ENCODE measurements at places on chromosomes 12 and 14.

DNA sequence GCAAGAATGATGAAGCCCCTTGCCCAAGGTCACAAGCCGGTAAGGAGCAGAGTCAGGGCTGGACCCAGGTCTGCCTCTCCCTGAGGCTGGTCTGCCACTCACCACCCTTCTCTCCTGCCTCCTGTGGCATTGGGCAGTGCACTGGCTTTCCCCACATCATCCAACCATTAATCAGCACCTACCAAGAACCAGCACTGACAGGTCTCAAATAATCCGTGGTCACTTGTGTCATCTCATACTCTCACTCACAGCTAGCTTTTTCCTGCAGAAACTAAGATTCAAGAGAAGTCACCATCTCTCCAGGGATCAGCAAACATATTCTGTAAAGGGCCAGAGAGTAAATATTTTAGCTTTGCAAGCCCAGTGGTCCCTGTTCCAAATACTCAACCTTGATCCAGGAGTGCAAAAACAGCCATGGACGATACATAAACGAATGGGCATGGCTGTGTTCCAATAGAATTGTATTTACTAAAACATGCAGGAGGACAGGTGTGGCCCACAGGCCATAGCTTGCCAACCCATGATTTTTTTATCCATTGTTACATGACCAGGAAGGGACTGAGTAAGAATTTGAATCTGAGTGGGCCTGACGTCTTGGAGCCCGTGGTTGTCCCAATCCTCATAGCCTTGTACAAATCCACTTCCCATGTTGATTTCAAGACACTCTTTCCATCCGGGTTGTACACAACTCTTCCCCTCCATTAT, 374.2 kb downstream of the BCL11B start:
- DNase-seq: no peak

DNA sequence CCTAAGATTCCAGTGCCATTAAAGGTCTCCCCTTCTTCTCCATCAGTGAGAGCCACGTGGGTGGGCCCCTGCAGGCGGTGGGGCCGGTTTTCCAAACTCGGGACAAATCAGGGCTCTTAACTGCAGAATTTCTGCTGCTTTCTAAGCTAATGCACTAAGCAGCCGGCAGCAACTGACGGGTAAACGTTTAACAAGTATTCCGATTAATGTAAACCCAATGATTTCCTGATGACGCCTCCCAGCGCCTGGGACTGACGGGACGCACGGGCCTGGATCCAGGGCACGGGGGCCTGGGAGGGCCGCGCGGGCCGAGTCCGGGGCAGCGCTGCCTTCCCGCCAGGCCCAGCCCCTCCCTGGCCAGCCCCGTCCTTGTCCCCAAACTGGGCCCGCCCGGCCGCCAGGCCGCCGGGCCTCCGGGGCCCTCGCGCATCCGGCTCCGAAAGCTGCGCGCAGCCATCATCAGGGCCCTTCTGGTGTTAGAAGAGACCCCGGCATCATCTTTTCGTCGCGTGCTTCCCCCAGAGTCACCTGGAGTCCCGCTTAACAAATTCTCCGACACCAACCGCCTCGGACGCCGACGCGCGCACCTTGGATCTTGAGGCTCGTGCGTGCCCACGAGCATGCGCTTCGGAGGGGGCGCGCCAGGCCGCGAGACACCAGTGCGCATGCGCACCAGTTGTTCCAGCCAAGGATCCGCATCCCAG, at the start of gene MLH3:
Gene MLH3, minus strand, starts transcription at position 616 of the 704 bp plus-strand sequence. CDS start 1,812 bp downstream, outside the sequence.
- DNase-seq: peak; percentile 84

GRCh38 chr12:46358791-46359666, 13.5 kb downstream of the SLC38A2 start:
- no peak for DNase-seq

- no peak for DNase-seq
These were observed 82.0 kb upstream of the ESRRB start for GRCh38 chr14:76293923-76294322.

DNA sequence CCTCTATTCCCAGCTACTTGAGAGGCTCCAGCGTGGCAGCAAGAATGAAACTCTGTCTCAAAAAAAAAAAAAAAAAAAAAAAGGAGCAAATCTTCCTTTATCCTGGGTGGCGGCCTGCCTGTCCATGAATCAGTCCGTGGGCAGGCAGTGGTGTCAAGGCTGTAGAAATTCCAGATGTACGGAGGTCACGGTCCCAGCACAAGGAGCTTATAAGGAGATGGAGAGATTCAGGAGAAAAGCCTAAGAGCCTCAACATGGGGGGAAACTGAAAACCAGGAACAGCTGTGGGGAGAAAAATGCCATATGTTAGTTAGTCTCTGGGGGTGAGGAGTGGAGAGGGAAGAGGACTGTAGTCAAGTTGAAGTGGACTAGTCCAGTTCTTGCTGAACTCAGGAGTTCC, 130.5 kb upstream of the CRY1 start:
- DNase-seq: no peak

DNA sequence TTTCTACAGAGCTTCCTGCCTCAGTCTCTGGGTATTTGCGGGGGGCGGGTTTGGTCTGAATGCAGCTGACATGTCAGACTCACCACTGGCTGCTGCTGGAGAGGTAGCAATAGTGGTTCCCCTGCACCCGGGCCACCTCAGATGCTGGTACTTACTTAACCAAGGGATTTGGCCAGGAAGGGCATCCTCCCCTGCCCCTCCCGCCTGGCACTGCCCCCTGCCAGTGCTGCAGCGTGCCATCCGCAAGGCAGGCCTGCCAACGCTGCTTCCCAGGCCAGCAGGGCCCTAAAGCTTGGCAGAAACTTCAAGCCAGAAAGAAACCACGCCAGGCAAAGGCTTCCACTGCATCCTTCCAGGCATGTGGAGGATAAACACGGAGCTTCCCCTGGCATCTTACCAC, 22.1 kb downstream of the RAB35 start:
- DNase-seq: no peak

DNA sequence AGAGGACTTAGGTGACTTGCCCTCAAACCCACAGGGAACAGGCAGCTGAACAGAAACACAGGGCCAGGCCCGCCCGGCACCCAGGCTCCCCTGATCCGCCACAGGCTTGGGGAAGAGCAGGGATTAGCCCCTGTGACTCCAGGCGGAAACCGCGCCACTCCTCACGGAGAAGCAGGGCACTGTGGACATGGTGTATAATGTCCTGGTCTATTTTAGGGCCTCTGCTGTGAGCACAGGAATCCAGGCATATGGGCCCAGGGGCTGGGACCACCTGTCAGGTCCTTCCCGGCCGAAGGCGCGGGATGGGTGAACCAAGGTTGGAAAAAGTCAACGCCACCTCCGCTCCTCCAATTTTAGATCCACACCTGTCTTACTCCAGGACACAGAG, 34.6 kb upstream of the MEG3 start:
- no peak for DNase-seq

- no peak for DNase-seq
These were observed 11.9 kb downstream of the SPPL3 start for GRCh38 chr12:120892265-120892664.

DNA sequence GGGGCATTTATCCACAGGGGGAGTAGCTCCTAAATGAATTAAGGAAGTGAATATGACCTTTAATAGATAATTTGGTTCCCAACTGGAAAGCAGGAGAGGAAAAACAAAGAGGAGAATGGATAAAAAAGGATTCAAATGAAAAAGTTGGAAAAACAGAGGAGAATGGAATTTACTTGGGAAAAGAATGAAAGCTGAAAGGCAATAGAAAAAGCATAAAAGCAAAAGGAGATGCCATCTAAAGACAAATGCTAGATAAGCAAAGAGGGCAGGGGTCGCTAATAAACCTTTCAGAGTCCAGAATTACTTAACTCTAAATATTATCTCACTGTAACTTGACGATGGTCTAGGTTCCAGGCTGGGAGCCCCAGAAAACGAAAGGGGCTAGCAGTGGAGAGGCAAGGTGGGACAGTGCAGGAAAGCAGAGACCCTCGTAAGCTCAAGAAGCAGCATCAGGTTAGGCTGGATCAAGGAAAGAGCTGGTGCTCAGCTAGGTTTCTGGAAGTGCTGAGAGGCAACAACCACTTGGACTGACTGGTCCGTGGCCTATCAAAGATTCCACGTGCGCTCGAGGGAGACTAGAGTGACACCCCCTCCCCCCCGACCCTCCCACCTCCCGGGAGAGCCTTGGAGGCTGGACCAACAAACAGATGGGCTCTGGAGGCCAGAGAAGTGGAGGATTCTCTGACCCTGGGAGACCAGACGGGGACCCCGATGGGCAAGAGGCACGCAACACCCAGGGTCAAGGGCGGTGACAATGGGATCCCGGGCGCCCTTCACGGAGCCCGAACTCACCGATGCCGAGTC, 1.2 kb downstream of the SLC2A13 start:
- peak; percentile 15 for DNase-seq

DNA sequence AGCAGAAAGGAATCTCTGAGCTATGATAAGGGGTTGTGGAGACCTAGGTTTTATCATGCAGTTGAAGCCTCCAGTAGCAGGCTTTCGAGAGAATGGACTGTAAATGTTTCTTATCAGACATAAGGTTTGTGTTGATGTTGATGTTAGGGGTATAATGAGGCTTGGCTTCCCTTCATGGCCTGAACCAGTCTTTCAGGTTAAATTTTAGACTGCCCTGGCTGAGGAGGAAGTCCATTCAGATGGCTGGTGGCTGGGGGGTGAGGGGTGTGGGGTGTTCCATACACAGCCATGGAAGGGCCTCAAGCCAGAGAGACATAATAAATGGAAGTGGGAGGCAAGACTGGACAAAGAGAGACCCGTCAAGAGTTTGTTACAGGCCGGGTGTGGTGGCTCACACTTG, 65.1 kb downstream of the IRF2BPL start:
- no peak for DNase-seq

GRCh38 chr12:28065374-28065773, 92.8 kb upstream of the PTHLH start:
- no peak for DNase-seq

Data from stimulated activated naive CD8-positive, alpha-beta T cell treated with anti-CD3 and anti-CD28 coated beads, Interleukin-15, Interleukin-2, amounts not matched to agents 100 U/mL and 50 U/mL, for 24 hours (primary cell).